ENCODE measurements at places on chromosomes 3 and 15. TPM values are rescaled to one million over a fixed set of nuclear protein-coding genes. Genes with fewer than 3 reads are reported as not detected.

DNA sequence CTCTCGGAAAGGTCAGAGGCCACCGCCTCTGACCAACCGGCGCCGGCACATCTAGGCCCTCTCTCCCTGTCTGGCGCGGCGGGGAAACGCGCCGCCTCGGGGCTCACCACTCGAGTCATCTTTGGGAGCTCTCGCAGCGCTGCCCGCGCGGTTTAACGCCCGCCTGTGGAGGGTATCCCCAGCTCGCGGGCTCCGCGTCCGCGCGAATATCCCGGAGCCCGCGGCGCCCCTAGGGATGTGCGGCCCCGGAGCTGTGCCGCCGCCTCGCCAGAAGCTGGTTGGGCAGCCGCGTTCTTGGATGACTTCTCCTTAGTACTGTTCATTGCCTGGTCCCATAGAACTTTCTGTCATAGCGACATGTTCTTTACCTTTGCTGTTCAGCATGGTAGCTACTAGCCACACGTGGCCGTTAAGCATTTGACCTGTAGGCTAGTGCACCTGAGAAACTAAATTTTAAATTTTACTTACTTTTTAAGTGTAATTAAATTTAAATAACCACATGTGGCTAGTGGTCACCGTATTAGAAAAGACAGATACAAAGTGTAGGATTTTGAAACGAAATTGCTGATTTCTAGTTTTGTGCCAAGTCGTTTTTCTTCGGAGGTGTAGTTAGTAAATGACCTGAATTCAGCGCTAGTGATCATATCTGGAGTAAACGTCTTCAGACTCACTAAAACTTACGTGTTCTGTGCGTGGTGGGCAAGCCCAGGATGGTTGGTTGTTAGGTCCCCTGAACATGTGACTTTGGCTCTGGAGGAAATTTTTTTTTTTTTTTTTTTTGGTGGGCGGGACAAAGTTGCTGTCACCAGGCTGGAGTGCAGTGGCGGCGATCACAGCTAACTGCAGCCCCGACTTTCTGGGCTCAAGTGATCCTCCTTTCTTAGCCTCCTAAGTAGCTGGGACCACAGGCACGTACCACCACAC is 835 bp downstream of the ARIH2 start:
- no peaks in the 10 kb centered on the region for H3K36me3 ChIP-seq
- H3K27me3 ChIP-seq: no peaks in the 10 kb centered on the region
- peak overlapping the region; percentile 98 for H3K27ac ChIP-seq
- peak overlapping the region; percentile 91 for H3K4me3 ChIP-seq
- H3K4me1 ChIP-seq: peaks cover 26% of the 10 kb centered on the region
- peak; percentile 70 for DNase-seq

- no peak for DNase-seq
- no peak overlapping the region for H3K27ac ChIP-seq
- no peaks in the 10 kb centered on the region for H3K27me3 ChIP-seq
- no peaks in the 10 kb centered on the region for H3K36me3 ChIP-seq
These were observed 20.9 kb downstream of the RAF1 start for GRCh38 chr3:12643010-12643380.

DNA sequence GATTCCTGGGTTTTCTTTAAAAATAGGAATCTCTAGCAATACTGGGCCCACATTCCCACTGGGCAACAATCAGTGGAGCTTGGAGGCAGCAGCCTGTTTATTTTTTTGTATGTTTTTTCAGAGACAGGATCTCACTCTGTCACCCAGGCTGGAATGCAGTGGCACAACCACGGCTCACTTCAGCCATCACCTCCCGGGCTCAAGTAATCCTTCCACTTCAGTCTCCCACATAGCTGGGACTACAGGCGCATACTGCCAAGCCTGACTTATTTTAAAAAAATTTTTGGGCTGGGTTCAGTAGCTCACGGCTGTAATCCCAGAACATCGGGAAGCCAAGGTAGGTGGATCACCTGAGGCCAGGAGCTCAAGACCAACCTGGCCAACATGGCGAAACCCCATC is 29.1 kb upstream of the GNB5 start:
- no peaks in the 10 kb centered on the region for H3K27me3 ChIP-seq
- no peak overlapping the region for H3K27ac ChIP-seq
- H3K4me3 ChIP-seq: no peak overlapping the region
- DNase-seq: no peak
- no peaks in the 10 kb centered on the region for H3K36me3 ChIP-seq
- peaks cover 24% of the 10 kb centered on the region for H3K4me1 ChIP-seq

DNA sequence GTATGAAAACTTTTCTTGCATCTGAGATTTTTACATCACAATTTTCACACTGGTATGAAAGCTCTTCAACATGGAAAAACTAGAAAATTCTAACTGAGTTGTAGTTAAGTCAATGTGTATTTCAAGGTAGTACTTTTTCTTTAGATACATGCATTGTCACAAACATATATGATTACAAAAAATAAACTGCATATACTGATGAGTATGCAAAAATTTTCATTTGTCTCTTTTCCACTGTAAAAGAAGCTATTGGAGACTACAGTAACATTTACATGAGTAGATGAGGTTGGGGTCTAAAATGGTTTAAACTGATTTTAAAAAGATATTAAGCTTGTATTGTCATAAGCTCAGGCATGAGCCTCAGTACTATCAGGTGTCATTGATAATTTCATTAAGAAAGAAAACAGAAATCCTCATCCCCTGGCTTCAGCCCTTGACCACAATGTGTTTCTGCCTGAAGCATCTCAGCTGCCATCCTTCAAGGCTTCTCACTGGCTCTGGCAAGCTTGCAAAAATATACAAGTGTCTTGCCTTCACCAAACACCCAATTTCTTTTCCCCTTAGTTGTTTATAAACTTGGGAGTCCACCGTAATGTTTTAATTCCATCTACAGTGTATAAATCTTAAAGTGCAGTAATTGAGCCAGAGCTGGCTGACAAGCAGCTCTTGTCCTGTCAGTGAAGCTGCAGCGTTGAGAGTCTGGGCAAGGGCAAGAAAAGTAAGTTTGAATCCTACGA is 71.9 kb downstream of the ALDH1A2 start:
- no peak overlapping the region for H3K4me3 ChIP-seq
- no peak for DNase-seq
- no peak overlapping the region for H3K27ac ChIP-seq
- no peaks in the 10 kb centered on the region for H3K27me3 ChIP-seq
- no peaks in the 10 kb centered on the region for H3K36me3 ChIP-seq

TGFBR2 gene
- 56.3 TPM for total RNA-seq

CRYGS gene
- 3.0 TPM for total RNA-seq

DNA sequence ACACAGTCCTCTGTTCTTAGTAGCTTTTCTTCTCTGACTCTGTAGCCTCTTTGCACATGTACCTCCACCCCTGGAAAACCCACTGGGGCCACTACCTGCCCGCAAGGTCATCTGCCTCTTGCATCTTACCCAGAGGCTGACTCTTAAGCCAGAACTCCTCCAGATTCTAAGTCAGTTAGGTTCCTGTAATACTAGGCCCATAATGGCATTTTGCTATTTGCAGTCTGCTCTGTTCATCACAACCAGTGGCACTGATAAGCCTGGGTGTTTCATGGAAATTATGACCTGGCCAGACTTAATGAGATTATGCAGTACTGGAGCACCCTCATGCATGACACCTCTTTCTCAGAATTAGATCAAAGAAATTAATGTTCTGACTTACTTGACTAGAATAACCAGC is 31.7 kb upstream of the ATG7 start:
- H3K27ac ChIP-seq: no peak overlapping the region
- H3K4me1 ChIP-seq: no peaks in the 10 kb centered on the region
- DNase-seq: no peak
- H3K4me3 ChIP-seq: no peak overlapping the region

GHRL gene
- total RNA-seq: not detected

GRCh38 chr3:28328188-28329151 is 20.1 kb upstream of the ZCWPW2 start:
- no peaks in the 10 kb centered on the region for H3K36me3 ChIP-seq
- peaks cover 24% of the 10 kb centered on the region for H3K4me1 ChIP-seq
- H3K4me3 ChIP-seq: no peak overlapping the region
- H3K27ac ChIP-seq: no peak overlapping the region

IMPG2 gene
- total RNA-seq: 0.11 TPM

- no peaks in the 10 kb centered on the region for H3K27me3 ChIP-seq
- H3K36me3 ChIP-seq: no peaks in the 10 kb centered on the region
- H3K4me1 ChIP-seq: no peaks in the 10 kb centered on the region
- no peak overlapping the region for H3K27ac ChIP-seq
These were observed 553.8 kb upstream of the SGO1 start for GRCh38 chr3:20739814-20740213.

- no peaks in the 10 kb centered on the region for H3K36me3 ChIP-seq
- H3K27me3 ChIP-seq: no peaks in the 10 kb centered on the region
- no peaks in the 10 kb centered on the region for H3K4me1 ChIP-seq
- DNase-seq: no peak
- no peak overlapping the region for H3K4me3 ChIP-seq
- no peak overlapping the region for H3K27ac ChIP-seq
These were observed 61.8 kb upstream of the ATP13A3 start for GRCh38 chr3:194548346-194549321.

DNA sequence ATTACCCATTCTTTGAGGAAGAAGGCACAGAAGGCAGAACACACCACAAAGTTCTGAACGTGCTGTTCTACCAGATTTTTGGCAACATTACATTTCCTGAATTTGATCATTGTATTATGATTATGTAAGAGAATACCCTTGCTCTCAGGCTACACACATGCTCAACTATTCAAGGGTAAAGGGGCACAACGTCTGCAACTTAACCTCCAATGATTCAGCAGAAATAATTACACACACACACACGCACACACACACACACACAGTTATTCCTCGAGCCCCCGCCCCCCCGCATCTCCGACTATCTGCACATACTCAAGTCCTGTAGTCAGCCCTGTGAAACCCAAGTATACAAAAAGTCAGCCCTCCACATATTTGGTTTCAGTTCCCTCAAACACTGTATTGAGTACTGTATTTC is 26.8 kb downstream of the RPN1 start:
- no peak for DNase-seq
- H3K36me3 ChIP-seq: peaks cover 69% of the 10 kb centered on the region
- H3K27ac ChIP-seq: no peak overlapping the region
- H3K4me3 ChIP-seq: no peak overlapping the region
- peaks cover 7% of the 10 kb centered on the region for H3K4me1 ChIP-seq
- no peaks in the 10 kb centered on the region for H3K27me3 ChIP-seq

AQP9 gene
- total RNA-seq: 0.22 TPM

- no peaks in the 10 kb centered on the region for H3K4me1 ChIP-seq
- H3K27me3 ChIP-seq: no peaks in the 10 kb centered on the region
These were observed 19.8 kb upstream of the FAM107A start for GRCh38 chr3:58596834-58597518.
